Vagina (tissue), 2 donors: ENCODE measurements at places on chromosomes 1 and 21.
A peak's percentile ranks its signal among the peaks of the same experiment; 100 is the strongest.

DNA sequence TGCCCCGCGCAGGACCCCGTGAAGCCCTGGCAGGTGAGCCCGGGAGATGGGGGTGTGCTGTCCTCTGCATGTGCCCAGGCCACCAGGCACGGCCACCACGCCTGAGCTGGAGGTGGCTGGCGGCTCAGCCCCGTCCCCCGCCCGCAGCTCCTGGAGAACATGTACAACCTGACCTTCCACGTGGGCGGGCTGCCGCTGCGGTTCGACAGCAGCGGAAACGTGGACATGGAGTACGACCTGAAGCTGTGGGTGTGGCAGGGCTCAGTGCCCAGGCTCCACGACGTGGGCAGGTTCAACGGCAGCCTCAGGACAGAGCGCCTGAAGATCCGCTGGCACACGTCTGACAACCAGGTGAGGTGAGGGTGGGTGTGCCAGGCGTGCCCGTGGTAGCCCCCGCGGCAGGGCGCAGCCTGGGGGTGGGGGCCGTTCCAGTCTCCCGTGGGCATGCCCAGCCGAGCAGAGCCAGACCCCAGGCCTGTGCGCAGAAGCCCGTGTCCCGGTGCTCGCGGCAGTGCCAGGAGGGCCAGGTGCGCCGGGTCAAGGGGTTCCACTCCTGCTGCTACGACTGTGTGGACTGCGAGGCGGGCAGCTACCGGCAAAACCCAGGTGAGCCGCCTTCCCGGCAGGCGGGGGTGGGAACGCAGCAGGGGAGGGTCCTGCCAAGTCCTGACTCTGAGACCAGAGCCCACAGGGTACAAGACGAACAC, 1.8 kb downstream of the TAS1R3 start:
- H3K4me3 ChIP-seq: no peak overlapping the region
- peaks cover 37% of the 10 kb centered on the region for H3K4me1 ChIP-seq
- DNase-seq: no peak
- no peak overlapping the region for H3K27ac ChIP-seq
- no peaks in the 10 kb centered on the region for H3K36me3 ChIP-seq

DNA sequence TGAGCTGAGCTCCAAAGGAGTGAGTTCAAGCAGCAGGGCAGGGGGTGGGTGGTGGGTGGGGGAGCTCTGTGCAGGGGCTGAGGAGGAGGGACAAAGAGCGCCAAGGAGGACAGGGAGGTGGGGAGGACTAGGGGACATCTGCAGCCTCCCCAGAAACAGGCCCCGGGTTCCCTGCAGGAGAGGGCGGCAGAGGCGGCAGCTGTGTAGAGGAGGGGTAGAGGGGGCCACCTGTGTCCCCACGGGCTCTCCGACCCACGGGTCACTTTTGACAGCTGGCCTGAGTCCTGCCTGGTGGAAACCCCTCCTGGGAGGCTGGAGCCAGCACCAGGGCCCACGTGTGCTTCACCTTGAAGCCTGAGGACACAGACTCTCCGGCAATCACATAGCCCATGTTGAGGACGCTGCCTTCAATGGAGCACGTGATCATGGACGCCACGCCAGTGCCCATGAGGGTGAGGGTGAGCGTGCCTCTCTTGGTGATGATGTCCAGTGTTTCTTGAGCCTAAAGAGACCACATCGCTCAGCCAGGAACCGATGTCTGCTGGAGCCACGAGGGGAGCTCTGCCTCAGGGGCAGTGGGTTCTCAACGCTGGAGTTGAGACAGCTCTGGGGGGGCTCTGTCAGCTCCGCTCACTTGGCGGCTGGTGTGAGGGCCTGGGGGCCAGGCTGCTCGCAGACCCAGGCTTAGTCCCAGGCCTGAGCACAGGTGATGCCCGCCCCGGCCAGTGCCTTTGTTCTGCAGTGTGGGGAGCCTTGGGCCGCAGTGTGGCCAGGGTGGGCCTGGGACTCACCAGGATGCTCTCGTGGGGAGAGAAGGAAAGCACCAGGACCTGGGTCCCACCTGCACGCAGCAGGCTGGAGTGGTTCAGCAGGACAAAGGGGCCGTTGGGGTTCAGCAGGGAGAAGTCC, 6.6 kb upstream of the TMEM52 start:
- H3K36me3 ChIP-seq: no peaks in the 10 kb centered on the region
- no peaks in the 10 kb centered on the region for H3K27me3 ChIP-seq
- no peak for DNase-seq
- no peak overlapping the region for H3K27ac ChIP-seq
- no peak overlapping the region for H3K4me3 ChIP-seq

DNA sequence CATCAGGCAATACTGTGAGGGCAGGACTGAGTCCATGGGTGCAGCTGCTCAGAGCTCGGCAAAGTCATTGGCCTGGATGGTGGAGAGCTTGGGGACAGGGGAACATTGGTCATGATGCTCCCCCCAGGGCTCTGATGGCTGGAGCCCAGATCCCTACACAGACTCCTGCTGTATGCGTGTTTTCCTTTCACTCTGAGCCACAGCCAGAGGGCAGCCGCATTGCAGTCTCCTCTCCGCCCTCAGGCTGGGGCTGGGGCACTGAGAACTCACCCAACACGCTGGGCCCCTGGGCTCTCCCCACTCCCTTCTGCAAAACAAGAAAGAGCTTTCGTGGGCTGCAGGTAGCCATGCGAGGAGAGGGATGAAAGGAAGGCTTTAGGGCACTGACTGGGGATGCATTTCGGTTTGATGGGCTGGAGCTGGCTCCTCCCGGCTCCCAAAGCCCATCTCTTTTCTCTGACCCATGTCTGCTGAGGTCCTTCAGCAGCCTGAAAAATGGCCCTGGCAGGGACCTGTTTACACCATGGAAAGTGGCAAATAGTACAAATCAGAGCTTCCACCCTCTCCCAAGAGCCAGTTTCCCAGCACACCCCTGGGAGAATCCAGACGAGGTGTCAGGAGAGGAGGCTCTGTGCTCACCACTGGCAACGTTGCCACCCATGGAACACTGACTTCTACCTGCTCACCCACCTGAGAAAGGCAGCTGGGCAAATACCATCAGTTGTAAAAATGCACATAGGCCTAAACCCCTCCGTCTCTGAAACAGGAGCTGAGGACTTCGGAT, 43.8 kb downstream of the CAPN2 start:
- no peak overlapping the region for H3K27ac ChIP-seq
- no peak for DNase-seq
- peaks cover 5% of the 10 kb centered on the region for H3K36me3 ChIP-seq
- H3K4me3 ChIP-seq: no peak overlapping the region

GRCh38 chr21:45384656-45385548, 20.1 kb upstream of the COL18A1 start:
- no peaks in the 10 kb centered on the region for H3K27me3 ChIP-seq
- H3K27ac ChIP-seq: peak overlapping the region; percentile 93
- no peak for DNase-seq
- no peaks in the 10 kb centered on the region for H3K36me3 ChIP-seq
- no peak overlapping the region for H3K4me3 ChIP-seq

DNA sequence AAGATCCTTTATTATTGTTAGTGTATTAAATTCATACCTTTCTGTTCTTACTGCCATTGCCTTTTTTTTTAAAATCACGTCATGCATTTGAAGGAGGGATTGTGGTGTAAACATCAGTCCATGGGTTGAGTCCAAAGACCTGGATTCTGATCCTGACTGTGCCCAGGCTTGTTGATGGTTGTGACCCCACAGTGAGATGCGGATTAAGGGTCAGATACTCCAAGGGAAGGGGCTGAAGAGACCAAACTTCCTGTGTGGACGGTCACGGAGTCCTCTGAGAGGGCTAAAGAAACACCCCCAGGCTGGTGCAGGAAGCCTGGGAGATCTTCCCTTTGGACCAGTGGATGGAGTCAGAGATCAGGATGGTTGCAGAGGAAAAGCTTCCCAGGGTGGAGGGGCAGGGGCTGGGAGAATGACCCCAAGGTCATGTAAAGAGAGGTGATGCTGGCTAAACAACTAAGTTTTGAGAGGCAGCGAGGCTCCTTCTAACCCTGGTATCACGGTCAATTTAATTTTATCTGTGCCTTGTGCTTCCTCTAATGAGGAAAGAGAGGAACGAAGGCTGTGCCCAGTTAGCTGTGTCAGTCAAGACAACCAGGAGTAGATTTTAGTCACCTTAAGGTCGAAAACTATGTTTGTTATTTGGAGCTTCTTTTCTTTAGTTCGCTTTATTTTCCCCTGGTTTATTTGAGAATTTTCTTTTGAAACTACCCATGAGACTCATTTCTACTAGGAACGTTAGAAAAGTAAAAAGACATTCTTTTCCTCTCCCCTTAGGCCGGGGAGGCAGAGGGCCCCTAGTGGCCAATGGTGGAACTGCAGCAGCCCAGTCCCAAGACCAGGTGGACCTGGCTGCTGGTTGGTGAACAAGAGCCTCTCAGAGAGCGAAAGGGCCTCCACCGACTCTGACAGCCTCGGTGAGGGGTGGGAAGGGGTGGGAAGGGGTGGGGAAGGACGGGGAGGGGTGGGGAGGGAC, 8.7 kb upstream of the GPR161 start:
- peak; percentile 84 for DNase-seq
- H3K27ac ChIP-seq: no peak overlapping the region
- H3K27me3 ChIP-seq: no peaks in the 10 kb centered on the region
- no peaks in the 10 kb centered on the region for H3K4me1 ChIP-seq

GRCh38 chr21:35942211-35943144, 117.8 kb downstream of the SETD4 start:
- no peaks in the 10 kb centered on the region for H3K4me1 ChIP-seq
- no peak overlapping the region for H3K4me3 ChIP-seq
- no peak for DNase-seq
- H3K27me3 ChIP-seq: no peaks in the 10 kb centered on the region
- H3K36me3 ChIP-seq: no peaks in the 10 kb centered on the region

DNA sequence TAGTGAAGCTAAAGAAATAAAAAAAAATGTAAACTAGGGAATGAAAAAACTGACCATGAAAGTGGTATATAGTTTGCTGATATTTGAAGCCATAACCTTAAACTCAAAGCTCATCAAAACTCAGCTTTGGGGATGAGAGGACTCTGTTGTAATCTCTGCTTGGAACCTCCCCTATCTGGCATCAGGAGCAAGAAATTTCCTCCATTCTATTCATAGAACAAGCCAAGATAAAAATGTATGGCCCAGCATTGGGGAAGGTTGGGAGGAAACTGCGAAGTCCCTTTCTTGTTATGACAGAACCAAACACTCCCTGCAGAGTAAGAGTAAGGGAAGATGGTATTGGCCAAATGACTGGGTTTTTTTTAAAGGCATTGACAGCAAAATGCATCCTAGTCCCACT, 35.6 kb downstream of the MCOLN2 start:
- DNase-seq: no peak
- no peaks in the 10 kb centered on the region for H3K27me3 ChIP-seq
- H3K36me3 ChIP-seq: no peaks in the 10 kb centered on the region
- no peaks in the 10 kb centered on the region for H3K4me1 ChIP-seq
- no peak overlapping the region for H3K4me3 ChIP-seq

DNA sequence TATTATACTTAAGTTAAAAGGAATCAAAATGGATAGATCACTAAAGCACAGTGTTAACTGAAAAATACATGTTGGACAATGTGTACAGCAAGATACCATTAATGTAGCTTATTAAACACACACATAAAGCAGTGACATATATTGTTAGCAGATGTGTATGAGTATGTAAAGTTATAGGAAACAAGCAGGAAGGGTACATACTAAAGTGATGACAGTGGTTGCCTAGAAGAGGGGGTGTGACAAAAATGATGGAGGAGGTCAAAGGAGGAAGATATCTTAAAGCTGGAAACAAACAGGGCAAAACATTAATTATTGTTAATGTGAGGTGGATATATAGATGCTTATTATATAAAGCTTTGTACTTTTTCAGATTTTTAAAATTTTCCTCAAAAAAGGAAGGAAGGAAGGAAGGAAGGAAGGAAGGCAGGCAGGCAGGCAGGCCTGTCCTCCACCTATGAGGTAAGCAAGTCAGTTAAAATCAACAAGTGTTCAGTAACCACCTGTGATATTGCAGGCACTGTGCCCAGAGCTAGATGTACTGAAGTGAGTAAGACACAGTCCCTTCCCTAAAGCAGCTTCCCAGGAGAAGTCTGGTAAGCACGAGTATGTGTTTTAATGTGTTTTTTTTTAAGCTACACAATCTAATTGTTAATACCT, 252.9 kb upstream of the NR5A2 start:
- no peak for DNase-seq
- H3K4me1 ChIP-seq: no peaks in the 10 kb centered on the region
- no peaks in the 10 kb centered on the region for H3K27me3 ChIP-seq
- no peak overlapping the region for H3K27ac ChIP-seq

- peaks cover under 1% of the 10 kb centered on the region for H3K4me1 ChIP-seq
- no peak overlapping the region for H3K27ac ChIP-seq
- H3K36me3 ChIP-seq: no peaks in the 10 kb centered on the region
- no peak for DNase-seq
Observed at GRCh38 chr1:161092621-161093028, 3.3 kb upstream of the NECTIN4 start.

- H3K27me3 ChIP-seq: no peaks in the 10 kb centered on the region
- H3K4me3 ChIP-seq: no peak overlapping the region
- DNase-seq: no peak
- peaks cover 15% of the 10 kb centered on the region for H3K4me1 ChIP-seq
Observed at GRCh38 chr1:6922096-6922931, 137.1 kb downstream of the CAMTA1 start.

GRCh38 chr21:46005081-46005480, 23.5 kb downstream of the COL6A1 start:
- no peak overlapping the region for H3K4me3 ChIP-seq

DNA sequence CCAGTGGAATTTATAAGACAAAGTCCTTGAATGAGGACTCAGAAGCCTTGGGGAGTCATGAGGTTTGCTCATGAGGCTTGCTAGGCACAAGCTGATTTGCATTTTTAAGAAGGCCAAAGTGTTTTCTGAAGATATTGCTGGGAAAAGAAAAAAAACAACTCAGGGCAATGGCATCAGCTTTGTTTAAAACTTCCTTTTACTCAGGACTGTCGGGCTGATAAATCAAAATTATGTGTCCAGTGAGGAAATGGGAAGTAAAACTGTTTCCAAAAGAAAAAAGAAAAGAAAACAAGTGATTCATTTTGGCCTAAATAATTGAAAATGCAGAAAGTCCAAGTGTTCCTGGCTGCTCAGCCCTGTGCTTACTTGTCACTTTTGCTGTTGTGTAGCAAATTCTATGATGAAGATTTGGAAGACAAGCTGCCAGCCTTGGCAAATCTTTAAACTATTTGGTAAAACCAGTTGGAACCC, 282.4 kb downstream of the HLX start:
- H3K4me3 ChIP-seq: no peak overlapping the region
- no peak overlapping the region for H3K27ac ChIP-seq
- H3K36me3 ChIP-seq: no peaks in the 10 kb centered on the region
- DNase-seq: no peak
